ENCODE measurements at places on chromosomes 1 and 21.
A peak's percentile ranks its signal among the peaks of the same experiment; 100 is the strongest.

- no peak for DNase-seq
Measured at GRCh38 chr1:169931795-169932231, 38.1 kb upstream of the SCYL3 start.

DNA sequence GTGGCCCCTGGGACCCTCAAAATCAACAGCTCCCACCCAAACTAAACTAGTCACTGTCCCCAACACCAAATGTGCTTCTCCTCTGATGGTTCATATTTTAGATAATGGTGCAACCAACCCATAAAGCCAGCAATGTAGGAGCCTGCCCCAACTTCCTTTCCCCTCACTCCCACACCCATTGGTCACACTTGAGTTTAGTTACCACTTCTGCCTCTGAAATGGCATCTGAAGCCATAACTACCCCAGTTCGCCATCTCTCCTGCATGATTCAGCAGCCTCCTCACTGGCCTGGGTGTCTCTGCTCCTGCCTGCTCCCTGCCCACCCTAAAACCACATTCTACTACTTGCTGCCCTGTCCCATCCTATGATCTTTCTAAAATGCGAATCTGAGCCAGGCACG lies 3.4 kb upstream of the CDCP2 start:
- peak; percentile 18 for DNase-seq

DNA sequence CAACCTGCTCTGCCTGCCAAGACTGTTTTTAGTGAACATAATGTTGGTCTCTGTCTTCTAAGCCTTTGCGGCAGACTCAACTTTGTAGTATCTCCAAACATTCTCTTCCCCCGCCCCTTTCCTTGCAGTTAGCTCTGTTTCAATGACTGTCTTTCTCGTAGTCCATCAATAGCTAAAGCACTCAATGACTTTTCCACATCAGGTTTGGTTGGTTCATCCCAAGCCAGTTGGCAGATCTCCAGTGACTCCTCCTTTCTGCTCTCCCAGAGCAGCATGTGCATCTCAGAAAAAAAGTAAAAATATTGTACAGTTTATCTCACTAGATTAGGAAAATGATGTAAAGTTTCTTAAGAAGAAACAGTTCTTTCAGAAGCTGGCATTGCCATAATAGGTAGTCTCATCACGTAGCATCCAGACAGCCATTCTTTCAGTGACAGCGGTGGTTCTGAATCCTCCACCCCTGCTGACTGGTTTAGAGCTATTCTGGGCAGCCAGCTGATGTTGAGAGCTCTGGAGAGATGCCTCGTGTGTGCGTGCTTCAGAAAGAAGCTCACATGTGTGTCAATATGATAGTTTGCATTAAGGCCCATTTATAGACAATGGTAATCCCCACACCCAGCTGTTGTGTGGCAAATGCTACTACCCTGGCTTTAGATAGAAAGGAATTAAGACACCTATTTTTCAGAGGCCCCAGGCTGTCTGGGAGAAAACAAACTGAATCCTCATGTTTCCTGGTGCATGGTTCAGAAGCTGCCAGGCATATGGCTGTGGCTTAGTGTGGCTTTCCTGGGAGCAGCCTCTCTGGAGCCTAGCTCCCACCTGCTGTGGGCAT lies 53.2 kb downstream of the CNN3 start:
- DNase-seq: no peak

DNA sequence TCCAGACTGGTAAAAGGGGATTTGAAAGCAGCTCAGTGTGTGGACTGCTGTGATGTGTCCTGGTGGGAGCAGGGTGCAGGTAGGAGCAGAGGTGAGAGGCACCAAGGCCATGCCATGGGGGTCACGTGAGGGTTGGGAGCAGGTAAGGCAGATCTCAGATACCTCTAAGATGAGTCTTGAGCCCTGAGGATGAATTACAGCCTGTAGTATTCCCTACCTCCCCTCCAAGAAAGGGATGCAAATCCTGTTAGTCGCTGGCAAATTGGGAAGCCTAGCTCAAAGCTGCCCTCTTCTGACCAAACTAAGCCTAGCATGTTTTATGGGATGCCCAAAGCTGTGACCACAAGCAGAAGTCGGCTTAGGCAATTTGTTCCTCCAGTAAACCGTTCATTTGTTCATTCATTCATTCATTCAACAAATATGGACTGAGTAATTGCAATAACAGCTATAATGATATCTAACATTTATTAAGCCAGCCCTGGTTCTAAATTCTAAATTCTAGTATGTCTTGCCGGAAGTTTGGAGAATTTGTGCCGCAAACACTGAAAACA lies 3.9 kb upstream of the NUAK2 start:
- no peak for DNase-seq

DNA sequence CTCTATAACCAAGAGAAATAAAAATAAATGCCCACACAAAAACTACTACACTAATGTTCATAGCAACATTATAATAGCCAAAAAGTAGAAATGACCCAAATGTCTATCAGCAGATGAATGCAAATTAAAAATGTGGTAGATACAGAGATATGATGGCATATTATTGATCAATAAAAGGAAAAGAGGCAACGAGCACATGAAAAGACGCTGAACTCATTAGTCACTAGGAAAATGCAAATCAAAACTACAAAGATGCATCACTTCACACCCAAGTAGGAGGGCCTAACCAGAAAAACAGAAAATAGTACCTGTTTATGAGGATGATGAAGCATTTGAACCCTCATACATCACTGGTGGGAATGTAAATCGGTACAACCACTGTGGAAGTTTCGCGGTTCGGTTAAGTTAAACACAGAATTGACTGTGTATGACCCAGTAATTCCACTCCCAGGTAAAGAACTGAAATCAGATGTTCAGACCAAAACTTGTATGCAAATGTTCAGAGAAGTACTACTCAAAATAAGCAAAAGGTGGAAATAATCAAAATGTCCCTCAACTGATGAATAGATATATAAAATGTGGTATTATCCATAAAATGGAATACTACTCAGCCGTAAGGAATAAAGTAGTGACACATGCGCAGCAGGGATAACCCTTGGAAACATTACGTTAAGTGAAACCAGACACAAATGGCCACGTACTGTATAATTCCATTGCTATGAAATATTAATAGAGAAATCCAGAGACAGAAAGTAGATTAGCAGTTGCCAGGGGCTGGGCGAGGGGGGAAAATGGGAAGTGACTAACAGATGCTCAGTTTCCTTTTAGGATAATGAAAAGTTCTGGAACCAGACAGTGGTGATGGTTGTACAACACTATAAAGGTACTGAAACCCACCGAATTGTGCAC lies 3.1 kb downstream of the USP48 start:
- DNase-seq: no peak

DNA sequence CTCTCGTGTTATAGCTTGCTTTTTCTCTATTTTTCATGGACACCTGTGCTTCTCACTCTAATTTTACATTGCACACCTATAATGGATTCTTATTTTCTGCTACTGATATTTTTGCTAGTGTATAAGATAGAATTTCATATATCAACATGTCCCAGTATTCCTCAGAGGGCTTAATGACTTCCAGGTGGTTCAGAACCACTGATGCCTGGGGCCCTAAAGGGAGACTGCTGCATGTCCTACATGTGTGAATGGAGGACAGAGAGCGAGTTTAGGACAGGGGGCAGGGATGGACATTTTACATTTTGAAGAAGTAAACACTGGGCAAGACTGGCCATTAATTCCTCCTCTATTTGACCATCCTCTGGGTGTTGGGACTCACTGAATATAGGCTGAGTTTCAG lies 100.6 kb downstream of the DISC1 start:
- DNase-seq: no peak

DNA sequence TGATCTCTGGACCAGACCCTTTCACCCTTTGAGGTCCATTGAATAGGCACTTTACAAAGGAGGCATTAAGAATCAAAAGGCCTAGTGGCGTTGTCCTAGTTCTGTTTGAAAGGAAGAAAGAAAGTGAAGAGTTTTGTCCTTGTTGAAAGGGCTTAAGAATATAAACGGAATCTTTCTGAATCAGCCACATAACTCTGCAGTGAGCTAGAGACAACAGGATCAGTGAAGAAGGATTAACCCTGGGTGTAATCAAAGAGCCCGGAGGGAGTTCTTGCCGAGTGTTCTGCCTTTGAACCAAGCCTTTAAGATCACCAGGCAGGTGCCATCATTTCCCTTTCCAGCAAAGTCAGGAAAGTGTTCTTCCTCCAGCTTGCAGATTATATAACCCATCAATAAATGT lies 54.8 kb upstream of the CNTN2 start:
- no peak for DNase-seq

DNA sequence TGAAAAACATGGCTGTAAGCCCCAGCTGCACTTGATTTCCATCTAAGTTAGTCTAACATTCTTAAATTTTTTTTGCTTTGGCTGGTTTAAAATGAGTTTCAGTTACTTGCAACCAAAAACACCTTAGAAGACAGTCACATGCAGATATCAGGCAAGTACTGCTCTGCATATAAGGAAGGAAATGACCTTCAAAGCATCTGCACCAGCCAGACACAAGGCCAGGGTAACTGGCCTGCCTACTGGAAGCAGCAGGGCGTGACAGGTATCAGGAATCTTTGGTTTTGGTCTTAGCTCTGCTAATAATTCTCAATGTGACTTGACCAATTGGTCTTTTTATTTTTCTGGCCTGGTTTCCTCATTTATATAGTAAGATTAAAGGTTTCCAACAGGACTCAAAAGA lies 33.5 kb downstream of the SCYL3 start:
- DNase-seq: no peak

- DNase-seq: peak; percentile 48
Measured at GRCh38 chr1:19033926-19034680, 77.6 kb upstream of the IFFO2 start.
